ENCODE measurements at places on chromosomes 7 and 10.

- no peak for DNase-seq
Observed at GRCh38 chr7:77738871-77739270, 42.6 kb downstream of the RSBN1L start.

GRCh38 chr10:93193906-93194305, 120.2 kb downstream of the CYP26A1 start:
- no peak for DNase-seq

GRCh38 chr7:101804967-101805366, 12.5 kb upstream of the CUX1 start:
- no peak for DNase-seq

- no peak for DNase-seq
Observed at GRCh38 chr7:134897936-134898335, 88.4 kb upstream of the AGBL3 start.

GRCh38 chr7:1357601-1358271, 101.5 kb downstream of the MICALL2 start:
- no peak for DNase-seq

DNA sequence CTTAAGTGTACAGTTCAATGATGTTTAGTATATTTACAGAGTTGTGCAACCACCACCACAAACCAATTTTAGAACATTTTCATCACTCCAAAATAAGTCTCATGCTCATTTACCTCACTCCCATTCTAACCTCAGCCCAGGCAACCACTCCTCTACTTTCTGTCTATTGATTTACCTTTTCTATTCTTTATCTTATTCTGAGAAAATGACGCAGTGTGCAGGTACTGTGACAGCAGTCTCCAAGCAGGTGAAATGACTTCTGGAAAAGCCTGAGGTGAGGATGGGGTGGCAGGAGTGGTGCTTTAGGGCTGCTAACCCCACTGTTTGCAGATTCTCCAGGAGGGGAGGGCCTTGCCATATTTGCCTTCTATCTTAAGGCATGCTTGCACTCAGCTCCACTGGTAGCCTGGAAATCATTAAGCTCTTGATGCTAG, 39.5 kb downstream of the GARS1 start:
- no peak for DNase-seq

- no peak for DNase-seq
Observed at GRCh38 chr7:20417260-20417659, 86.6 kb downstream of the ITGB8 start.

GRCh38 chr10:17381502-17382142, 72.8 kb downstream of the ST8SIA6 start:
- no peak for DNase-seq

DNA sequence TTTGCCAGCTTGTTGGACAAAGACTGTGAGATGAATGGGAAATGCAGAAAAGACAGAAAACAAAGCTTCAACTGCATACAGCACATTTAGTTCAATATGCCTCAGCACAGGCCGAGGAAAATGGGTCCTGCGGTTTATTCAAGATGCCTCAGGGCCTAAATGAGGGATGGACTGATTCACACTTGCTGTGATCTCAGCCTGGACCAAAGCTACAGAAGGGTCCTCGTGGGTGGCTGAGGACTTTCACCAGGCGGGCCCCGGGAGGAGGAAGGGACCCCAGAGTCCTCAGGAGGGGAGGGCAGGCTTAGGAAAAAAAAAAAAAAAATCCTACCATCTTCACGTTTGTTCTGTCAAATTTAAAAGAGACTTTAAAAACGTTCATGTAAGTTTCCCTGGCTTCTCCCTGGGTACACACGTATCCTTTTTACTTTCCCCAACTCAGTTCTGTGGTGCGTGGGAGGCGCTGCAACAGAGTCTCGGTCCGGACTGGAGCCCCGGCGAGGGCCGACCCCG, 624 bp upstream of the ZNF783 start:
- no peak for DNase-seq

DNA sequence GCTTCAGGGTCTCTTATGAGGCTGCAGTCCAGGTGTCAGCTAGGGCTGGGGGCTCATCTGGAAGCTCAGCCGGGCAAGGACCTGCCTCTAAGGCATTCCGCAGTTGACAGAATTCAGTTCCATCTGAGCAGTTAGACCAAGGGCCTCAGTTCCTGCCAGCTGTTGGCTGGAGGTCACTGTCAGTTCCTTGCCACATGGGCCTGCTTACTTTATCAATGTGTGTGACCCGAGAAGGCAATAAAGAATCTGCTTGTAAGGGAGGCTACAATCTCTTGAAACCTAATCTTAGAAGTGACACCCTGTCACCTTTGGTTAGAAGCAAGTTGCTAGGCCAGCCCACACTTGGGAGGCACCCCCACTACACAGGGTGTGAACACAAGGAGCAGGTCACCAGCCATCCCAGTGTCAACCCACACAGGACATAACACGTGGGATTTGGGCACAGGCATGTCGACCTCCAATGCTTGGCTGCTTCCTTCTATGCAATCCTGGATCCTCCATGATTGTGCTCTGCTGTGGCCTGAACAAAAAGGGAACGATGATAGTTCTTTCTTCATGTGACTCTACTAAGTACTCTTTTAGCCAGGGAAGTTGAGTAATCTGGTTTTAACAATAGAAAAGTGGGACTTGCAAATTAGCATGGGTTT, 41.8 kb downstream of the MTURN start:
- no peak for DNase-seq

- no peak for DNase-seq
Observed at GRCh38 chr7:35501681-35502080, 193.3 kb downstream of the HERPUD2 start.

- no peak for DNase-seq
Observed at GRCh38 chr10:21813946-21814345, 189.6 kb downstream of the DNAJC1 start.

DNA sequence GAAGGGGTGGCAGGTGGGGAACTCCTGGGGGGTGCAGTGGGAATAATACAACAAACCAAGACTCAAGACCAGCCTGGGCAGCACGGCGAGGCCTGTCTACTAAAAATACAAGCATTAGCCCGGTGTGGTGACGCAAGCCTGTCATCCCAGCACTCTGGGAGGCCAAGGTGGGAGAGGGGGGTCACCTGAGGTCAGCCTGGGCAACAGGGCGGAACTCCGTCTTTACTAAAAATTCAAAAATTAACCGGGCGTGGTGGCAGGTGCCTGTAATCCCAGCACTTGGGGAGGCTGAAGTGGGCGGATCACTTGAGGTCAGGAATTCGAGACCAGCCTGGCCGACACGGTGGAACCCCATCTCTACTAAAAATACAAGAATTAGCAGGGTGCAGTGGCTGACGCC, 48.4 kb upstream of the ELFN1 start:
- no peak for DNase-seq

DNA sequence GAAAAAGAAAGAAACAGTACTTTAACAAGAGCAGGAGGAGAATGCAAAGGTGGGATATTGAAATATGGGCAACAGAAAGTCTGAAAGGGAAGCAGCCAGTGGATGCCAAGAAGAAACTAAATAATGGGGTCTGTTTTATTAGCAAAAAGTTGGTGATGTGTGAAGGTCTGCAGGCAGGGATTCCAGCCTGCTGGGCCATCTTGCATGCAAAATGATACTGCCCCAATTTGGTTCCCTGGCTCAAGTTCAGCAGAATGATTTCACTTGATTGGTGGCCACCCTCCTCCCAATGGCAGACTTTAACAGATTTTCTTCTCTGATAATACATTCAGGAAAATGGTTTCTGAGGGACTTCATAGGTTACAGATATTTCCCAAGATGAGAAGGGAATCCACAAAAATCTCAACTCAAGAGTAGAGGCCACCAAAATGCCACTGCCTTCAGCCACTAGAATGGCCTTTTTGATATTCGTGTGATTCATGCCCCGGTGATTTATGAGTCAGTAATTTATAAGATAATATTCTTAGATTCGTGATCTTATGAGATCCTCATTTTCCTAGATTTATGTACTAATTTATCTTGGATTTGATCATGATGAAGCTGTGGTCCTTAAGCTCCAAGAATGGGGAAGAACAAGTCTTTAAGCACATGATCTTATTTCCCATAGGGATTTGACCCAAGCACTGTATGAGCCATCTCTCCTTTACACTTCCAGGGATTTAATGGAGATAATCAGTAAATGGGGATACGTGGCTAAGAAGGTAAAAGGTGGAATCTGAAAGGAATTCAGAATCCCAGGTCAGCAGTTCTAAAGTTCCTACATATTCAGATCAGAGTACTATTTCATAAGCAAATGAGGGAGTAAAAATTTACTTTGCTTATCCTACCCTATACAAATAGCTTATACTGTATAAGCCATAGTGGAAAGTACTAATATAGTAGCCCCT, 32.3 kb upstream of the ADD3 start:
- DNase-seq = no peak

DNA sequence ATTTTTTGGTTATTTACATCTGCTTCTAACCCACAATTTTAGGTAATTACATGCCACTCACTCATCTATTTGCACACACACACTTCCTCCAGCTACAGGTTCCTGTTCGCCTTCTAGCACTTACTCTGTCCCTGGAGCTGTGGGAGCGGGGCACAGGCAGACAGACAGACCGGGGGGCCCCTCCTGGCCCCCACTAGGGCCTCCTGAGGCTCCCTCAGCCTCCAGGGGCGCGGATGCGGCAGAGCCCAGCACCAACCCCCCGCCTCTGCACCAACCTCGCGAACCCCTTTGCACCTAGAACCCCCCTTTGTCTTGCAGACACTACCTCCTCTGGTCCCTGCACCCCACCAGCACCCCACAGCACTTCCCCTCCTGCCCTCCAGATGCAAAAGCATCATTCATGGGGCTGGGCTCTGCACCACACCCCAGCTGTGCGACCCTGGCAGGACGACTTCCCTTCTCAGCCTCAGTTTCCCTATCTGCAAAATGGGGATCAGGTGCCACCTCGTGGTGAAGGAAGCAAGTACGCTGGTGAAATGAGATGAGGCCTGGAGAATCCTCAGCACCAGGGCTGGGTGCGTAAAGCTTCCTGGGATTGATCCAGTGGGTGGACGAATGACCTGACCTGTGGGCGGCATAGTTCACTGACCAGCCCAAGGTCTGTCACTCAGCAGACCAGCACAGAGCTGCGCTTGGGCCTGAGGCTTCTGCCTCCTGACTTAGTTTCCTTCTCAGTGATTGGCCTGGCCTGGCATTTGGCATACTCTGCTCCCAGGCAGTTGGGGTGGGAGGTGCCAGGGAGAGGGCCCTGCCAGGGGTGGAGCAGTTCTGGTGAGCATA, 37.9 kb downstream of the ELFN1 start:
- DNase-seq = no peak

DNA sequence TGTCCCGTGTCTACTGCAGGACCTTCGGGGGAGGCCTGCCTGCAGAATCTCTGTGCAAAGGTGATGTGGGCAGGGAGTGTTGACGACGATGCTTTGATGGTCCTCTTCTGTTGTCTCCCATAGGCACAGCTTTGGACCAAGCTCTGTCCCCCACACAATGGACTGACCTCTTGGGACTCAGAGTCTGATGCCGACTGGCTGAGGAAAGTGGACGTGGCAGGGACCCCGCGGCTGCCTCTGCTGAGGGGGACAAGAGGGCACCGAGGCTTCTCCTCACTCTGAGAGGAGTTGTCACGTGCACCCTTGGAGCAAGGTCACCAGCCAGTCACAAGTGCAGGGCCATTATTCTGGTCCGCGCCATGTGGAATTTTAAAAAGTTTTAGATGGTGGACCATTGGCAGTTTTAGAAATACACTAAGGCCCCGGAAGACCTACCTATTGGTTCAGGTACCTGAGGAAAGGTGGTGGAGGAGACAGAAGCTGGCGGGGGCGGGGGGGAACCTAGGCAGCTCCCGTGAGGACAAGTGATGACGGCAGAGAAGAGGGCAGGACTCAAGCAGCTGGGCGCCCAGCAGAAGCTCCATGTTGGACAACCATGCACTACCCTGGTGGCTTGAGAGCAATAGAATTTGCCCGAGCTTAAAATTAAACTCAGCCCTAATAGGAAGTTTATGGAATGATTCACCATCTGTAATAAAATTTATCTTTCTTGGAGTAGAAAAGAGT, 331.4 kb downstream of the PTPRN2 start:
- no peak for DNase-seq

DNA sequence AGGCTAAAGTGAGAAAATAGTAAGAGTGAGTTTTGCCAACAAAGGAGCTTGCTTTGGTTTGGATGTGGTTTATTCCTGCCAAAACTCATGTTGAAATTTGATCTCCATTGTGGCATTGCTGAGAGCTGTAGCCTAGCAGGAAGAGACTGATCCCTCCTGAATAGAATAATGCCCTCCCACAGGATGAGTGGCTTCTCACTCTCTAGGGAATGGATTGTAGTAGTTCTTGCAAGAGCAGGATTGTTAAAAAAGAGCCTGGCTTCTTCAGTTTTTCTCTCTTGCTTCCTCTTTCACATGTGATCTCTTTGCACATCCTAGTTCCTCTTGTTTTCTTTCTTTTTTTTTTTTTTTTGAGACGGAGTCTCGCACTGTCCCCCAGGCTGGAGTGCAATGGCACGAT, 34.4 kb downstream of the ASAH2 start:
- no peak for DNase-seq

GRCh38 chr10:11150879-11151415, 133.3 kb downstream of the CELF2 start:
- no peak for DNase-seq

DNA sequence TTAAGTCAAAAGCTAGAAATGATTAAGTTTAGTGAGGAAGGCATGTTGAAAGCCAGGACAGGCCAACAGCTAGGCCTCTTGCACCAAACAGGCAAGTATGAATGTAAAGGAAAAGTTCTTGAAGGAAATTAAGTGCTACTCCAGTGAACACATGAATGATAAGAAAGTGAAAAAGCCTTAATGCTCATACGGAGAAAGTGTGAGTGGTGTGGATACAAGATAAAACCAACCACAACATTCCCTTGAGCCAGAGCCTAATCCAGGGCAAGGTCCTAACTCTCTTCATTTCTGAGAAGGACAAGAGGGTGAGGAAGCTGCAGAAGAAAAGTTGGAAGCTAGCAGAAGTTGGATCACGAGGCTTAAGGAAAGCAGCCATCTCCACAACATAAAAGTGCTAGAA, 53.0 kb downstream of the DNAJC1 start:
- no peak for DNase-seq

GRCh38 chr10:114250236-114250635, 11.2 kb downstream of the VWA2 start:
- no peak for DNase-seq

GRCh38 chr7:125370502-125370901, 440.9 kb upstream of the POT1 start:
- DNase-seq = no peak

- no peak for DNase-seq
Observed at GRCh38 chr7:15257689-15258088, 304.1 kb downstream of the AGMO start.

GRCh38 chr7:76304888-76305375, 2.5 kb downstream of the HSPB1 start:
- DNase-seq = no peak
